Activated CD8-positive, alpha-beta T cell treated with anti-CD3 and anti-CD28 coated beads for 36 hours (primary cell): ENCODE measurements at places on chromosomes 1 and 21. TPM values are rescaled to one million over a fixed set of nuclear protein-coding genes. Genes with fewer than 3 reads are reported as not detected.

The ROR1 gene
- total RNA-seq: not detected

- no peak overlapping the region for H3K27ac ChIP-seq
- H3K27me3 ChIP-seq: no peaks in the 10 kb centered on the region
- no peaks in the 10 kb centered on the region for H3K36me3 ChIP-seq
Observed at GRCh38 chr1:81392526-81393226, 408.1 kb upstream of the ADGRL2 start.

The GFI1 gene
- total RNA-seq: 55.3 TPM

GRCh38 chr1:160844447-160845232 lies 18.0 kb downstream of the CD244 start:
- no peak overlapping the region for H3K27ac ChIP-seq
- H3K27me3 ChIP-seq: no peaks in the 10 kb centered on the region
- DNase-seq: peak; percentile 33
- H3K36me3 ChIP-seq: no peaks in the 10 kb centered on the region
- H3K4me3 ChIP-seq: no peak overlapping the region

DNA sequence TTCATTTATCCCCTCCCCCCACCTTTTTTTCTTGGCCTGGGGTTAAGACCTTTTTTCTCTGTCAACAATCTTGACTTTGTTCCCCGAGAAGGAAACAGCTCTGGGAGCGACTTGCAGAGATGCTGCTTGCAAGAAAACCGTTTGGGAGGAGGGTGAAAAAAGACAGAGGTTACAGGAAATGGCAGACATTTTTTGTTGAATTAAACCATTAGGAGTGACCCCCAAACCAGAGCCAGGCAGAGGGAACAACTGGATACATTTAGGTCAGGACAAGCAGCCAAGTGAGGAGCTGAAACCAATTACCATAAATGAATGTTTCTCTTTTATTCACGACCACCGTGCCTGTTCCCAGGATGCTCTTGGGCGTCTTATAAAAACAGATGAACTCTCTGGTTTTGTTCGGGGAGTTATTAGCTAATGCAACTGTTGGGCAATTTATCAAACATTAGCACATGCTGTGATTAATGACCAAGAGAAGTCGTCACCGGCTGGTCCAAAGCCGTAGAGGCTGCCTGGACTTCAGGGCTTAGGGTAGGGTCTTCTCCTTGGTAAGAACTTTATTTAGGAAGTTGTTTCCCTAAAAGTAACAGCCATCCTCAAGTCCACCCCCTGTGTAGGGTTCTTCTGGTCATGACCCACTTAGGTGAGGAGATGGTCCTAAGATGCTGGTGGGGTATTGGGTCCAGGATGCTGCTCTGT lies 141.0 kb downstream of the FOXD2 start:
- no peak for DNase-seq
- no peaks in the 10 kb centered on the region for H3K36me3 ChIP-seq
- no peak overlapping the region for H3K27ac ChIP-seq

- DNase-seq: no peak
- no peaks in the 10 kb centered on the region for H3K36me3 ChIP-seq
- H3K4me1 ChIP-seq: no peaks in the 10 kb centered on the region
- H3K27ac ChIP-seq: no peak overlapping the region
Observed at GRCh38 chr1:115012006-115012405, 17.6 kb upstream of the TSHB start.
